ENCODE measurements at places on chromosomes 6 and 20.
A peak's percentile ranks its signal among the peaks of the same experiment; 100 is the strongest.

DNA sequence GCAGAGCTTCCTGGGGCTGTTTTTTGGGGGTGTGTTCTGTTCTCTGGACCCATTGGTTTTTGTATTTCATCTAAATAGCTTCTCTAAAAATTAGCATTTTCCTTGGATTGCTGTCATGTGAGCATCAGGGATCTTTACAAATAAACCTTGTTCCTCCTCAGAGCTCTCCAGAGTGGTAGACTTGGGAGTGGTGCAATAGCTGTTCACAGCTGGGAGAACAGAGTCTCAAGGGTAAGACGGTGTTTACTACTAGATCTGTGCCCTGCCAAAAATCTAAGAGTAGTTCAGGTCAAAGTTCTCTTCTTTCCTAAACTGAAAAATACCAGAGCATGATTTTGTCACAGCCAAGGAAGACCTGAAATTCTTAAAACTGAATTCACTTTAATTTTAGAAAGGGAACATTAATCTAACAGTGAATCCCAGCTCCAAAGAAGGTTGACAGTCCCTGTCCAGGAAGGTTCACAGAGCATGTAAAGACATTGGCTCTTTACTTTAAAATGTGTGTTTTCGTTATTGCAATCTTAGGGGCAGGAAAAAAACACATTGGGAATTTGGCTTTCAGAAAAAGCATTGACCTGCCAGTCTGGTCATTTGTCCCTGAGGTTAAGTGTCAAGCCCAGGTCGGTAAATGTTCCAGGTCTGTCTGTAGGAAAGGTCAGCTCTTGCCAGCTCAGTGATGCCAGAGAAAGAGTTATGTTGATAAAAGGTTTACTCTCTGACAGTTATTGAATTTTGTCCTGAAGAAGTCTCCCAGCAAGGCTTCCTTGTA, 43.3 kb downstream of the VAPB start:
- peak; percentile 3 for DNase-seq

DNA sequence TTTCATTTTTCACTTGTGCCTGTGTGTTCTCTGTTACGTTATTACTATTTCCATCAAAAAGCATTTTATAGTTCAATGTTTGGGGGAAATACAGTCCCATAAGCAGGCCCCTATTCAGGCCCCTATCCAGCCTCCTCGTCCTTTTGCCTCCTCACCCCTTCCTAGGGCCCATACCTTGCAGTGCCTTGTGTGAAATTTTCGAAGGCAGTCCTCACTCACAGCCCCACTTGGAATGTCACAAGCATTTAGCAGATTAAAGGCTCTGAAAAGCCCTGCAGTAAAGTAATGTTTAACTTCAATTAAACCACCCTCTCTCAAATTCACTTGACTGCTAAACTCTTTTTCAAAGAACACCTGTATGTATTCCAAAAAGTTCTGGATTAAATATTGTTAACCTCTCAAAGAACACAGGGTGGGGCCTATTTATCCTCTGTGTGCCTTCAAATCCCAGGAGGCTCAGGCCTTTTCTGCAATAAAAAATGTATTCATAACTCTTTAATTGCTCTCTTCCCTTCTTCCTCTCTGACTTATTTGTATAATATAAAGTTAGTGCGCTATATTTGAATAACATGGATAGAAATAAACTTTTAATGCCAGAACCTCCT, 202.5 kb downstream of the FOXA2 start:
- no peak for DNase-seq

DNA sequence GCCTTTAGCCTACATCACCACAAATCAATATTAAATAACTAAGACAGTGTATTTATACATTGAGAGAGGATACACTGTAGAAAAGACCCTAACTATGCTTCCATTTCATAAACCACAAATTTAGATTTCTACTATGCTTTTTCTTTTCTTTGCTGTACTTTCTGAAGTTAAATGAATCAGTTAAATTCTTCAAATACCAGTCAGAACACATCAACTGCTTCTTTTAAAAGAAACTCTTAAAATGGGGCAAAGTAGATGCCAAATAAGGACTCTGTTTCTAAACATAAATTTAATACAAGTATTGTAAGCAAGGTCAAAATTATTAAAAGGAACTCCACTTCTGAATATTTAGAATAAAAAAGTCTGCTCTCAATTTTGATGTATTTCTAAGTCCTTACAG, 76.9 kb downstream of the GMDS start:
- DNase-seq: no peak

DNA sequence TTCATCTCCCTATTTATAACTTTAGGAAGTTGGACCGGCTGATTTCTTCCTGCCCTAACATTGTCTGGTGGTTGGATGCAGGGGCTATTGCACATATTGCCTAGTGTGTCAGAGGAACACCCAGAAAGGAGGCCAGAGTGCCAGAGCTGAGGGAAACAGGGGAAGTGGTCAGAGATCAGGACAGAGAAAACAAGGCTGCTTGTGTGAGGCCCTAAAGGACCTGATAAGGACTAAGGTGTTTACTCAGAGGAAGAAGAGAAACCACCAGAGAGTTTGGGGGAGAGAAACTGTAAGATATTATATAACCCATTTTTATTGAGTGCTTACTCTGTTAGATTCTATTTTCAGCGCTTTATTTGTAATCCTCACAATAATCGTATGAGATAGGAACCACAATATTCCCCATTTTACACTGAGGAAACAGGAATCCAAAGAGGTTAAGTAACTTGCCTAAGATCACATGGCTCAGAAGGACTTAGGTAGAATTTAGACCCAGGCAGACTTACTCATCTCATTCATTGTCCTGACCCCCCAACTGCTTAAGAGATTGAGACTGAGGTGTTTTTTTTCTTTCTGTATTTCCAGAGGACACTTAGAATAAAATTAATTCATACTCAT, 54.0 kb upstream of the REV3L start:
- peak; percentile 87 for DNase-seq

- no peak for DNase-seq
These were observed 419 bp upstream of the SNHG17 start for GRCh38 chr20:38435555-38435939.

Measured in Kasumi-1 (cell line).